ENCODE measurements at places on chromosomes 13 and 19. TPM values are rescaled to one million over a fixed set of nuclear protein-coding genes. Genes with fewer than 3 reads are reported as not detected.
A peak's percentile ranks its signal among the peaks of the same experiment; 100 is the strongest.

OR4F17 gene
- total RNA-seq: not detected

PTPRH gene
- 68.8 TPM for total RNA-seq

EDDM13 gene
- total RNA-seq: not detected

WDR87 gene
- total RNA-seq: not detected

KLK3 gene
- total RNA-seq: not detected

ASPDH gene
- total RNA-seq: not detected

- DNase-seq: no peak
Measured at GRCh38 chr13:27962982-27963381, 6.1 kb downstream of the CDX2 start.

- DNase-seq: no peak
Measured at GRCh38 chr13:101757446-101758039, 305.1 kb downstream of the ITGBL1 start.

- DNase-seq: no peak
Measured at GRCh38 chr19:33508941-33509614, 12.5 kb downstream of the PEPD start.

DNA sequence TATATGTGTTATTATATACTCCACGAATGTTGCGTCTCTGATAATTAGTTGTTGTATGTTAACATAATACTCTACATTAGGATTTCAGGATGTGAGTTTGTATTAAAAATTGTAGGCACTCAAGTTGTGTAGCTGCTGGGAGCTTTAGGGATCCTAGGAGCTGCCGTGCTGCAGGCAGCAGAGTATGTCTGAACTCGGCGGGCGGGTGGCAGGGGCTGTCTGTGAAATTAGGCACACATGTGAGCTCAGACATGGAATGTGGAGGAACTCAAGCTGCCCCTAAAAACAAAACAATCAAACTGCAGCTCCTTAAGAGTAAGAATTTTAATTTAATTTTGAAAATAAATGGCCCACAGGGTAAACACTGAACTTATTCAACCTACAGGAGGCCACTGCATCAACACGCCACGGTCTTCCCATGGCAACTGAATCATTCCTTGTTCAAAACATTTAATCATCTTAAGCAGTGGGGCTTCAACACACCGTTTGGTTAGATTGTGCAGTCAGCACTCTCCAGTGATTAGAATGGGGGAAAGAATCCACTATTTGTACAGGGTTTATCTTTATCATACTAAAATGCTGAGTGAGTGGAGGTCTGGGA, 22.7 kb downstream of the SERTM1 start:
- DNase-seq: no peak

DNA sequence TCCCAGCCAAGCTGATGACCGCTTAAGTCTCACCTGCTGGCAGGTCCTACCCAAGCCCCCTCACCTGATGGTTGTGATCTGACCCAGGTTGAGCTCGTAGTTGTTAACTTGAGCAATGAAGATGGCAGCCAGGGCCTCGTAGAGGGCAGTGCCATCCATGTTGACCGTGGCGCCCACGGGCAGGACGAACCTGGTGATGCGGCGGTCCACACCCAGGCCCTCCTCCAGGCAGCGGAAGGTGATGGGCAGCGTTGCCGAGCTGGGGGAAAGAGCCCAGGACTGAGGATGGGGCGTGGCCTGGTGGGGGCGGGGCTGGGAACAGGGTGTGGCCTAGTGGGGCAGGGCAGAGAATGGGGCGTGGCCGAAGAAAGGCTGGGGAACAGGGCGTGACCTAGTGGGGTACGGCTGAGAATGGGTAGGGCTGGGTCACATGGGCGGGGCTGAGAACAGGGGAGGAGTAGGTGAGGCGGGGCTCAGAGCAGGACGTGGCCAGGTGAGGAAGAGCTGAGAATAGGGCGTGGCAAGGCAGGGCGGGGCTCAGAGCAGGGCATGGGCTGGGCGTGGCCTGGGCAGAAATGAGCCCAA, 12.9 kb downstream of the OR7C2 start:
- no peak for DNase-seq

DNA sequence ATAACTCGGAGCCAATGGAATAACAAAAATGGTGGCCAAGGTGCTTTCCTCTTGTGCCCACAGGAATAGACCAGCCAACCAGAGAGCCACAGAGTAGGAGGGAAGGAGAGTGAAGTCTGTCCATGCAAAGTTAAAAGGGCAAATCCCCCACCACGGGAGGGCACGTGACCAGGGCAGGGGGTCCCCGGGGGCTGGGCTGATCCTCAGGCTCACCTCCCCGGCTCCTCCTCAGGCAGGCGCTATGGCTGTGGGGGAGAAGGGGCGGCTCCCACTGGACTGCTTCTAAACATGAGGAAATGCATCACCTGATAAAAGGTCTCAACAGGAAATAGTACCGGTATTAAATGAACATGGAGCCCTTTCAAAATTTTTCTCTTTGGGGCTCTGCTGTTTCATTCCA, 73.2 kb upstream of the SLC15A1 start:
- no peak for DNase-seq

DNA sequence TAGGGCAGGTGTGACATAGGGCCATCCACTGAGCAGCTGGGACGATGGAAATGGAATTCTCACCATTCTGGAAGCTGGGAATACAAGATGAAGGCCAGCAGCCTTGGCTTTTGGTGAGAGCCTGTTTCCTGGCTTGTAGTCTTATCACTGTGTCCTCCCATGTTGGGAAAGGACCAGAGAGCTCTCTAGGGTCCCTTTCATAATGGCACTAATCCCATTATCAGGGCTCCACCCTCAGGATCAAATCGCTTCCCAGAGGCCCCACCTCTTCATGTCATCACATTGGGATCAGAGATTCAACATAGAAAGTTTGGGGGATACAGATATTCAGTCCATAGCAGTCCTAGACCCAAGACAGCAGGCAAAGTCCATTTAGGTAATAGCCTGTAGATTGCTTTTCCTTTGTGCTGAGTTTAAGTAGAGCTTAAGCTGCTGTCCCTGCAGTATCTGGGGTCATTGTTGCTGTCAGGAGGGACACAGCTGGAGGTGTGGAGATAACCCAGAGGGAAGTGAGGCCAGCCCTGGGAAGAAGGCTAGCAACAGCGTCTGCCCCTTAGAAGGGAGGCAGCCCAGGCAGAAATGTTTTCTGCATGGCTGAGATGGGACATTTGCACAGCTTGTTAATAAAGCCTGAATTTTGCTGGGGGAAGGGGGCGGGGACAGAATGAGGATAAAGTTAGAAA, 136.5 kb upstream of the GPR12 start:
- no peak for DNase-seq

DNA sequence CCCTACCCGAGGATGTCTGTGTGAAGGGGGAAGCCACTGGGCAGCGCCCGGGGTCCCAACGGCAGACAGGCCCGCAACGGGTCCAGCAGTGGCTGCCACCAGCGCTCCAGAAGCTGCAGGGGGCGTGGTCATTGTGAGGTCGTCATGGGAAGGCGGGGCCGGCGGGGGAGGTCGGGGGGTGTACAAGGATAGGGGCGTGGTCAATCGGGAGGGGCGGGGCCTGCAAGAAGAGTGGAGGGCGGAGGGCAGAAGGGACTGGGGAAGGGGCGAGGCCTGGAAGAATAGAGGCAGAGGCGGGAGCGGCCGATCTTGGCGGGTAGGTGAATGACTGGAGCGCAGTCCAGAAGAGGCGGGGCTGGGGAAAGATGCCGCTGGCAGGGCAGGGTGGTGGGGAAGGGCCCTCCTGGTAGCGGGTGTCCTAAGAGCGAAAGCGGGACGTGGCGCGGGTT, 4.4 kb downstream of the FUZ start:
- DNase-seq: peak; percentile 96

GRCh38 chr13:71156550-71156949, 710.5 kb downstream of the DACH1 start:
- DNase-seq: no peak

- DNase-seq: peak; percentile 86
Measured at GRCh38 chr19:45558399-45558878, 26.2 kb downstream of the OPA3 start.

GRCh38 chr19:7149956-7150705, 80.6 kb downstream of the ZNF557 start:
- DNase-seq: no peak

DNA sequence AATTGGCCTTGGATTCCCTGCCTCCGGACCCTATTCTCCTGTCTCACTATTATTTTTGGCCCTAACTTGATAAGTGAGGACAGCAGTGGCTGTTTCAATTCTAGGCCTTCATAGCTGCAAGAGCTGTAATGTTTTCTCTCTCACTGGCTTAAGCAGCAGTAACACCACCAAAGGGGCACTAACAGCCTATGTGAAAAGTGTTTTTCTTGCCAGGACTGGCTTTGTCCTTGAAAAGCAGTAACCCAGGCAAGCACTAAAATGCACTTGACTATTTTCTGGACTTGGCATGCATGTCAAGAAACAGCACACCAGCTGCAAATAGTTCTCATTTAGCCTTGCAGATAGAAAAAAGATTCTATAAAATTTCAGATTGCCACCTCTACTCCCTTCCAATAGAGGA, 9.3 kb upstream of the FBXL3 start:
- DNase-seq: no peak

All from spleen (tissue), 13 donors.